ENCODE measurements at places on chromosomes 6 and 20.
A peak's percentile ranks its signal among the peaks of the same experiment; 100 is the strongest.

DNA sequence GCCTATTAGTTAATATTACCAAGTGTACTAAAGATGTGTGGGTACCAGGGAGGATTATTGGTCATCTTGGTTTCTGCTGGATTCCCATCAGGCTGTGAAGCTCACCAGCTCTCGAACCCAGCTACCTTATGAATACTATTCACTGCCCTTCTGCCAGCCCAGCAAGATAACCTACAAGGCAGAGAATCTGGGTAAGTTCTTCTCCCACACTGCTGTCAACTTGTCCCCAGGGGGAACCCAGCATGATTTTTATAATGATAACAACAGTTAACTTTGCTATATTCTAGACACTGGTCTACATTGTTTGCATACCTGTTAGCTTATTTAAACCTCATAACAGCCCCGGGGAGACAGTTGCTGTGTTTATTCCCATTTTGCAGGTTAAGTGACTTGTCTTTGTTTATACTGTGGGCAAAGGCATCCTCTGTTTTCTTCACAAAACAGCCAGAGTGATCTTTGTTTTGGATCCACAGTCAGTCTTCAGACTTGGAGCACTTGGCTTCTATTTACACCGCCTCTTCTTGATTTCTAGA lies 26.5 kb downstream of the TM9SF4 start:
- no peak for DNase-seq

DNA sequence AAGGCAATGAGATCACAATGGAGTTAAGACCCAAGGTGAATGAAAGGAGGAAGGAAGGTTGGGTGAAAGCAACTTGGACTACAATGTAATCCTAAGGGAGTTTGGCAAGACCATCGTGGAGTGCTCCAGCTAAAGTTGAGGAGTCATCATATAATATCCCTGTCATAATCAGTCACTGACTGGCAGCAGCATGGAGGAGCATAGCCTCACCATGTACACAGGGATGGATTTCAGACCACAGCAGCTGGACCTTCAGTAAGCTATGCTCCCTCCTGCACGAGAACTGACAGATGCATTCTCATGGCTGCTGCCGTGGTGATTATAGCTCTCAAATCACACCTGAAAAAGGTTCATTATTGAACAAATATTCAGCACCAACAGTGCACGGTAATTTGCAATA lies 43.0 kb downstream of the GOPC start:
- DNase-seq = no peak

- DNase-seq = no peak
Observed at GRCh38 chr20:31595654-31596411, 9.3 kb upstream of the ID1 start.

- no peak for DNase-seq
Observed at GRCh38 chr6:53029761-53030160, 34.7 kb upstream of the GSTA4 start.

DNA sequence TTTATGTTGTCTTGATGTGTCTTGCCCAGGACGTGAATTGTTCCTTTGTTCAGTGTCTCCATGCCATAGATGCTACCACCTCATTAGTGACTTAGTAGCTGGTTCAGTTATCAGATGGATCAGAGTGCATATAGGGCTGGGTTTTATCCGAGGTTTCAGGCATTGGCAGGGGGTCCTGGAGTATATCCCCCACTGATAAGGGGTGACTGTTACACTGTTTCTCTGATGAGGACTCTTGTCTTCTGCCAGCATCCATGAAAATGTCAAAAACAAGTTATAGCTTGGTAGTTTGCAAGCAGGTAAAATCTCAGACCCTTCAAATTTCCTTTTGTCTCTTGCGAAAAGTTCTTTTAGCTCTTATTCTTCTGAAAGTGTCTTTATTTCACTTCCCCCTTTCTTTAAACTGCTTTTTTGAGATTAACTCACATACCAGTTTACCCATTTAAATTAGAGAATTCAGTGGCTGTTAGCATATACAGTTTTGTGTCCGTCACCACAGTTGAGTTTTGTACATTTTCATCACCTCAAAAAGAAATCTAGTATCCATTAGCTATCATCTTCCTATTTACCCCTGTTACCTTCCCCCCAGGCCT lies 109.2 kb downstream of the CDYL start:
- DNase-seq = no peak

DNA sequence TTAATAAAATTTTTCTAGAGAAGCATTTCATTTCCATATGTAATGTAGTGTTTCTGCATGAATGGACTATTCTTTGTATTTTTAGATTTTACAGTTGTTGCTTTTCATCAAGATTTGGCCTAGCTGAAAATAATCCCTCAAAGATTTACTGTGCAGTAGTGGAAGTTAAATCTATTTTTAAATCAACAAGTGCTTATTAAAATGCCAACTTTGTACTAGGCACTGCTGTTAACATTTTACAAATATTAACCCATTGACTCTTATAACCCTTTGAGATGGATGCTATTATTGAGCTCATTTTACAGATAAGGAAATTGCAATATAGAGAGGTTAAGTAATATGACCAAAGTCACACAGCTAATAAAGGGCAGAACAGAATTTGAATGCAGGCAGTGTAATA lies 274.5 kb downstream of the NKAIN2 start:
- no peak for DNase-seq

GRCh38 chr6:21295506-21296240 lies 297.9 kb upstream of the SOX4 start:
- DNase-seq = no peak

DNA sequence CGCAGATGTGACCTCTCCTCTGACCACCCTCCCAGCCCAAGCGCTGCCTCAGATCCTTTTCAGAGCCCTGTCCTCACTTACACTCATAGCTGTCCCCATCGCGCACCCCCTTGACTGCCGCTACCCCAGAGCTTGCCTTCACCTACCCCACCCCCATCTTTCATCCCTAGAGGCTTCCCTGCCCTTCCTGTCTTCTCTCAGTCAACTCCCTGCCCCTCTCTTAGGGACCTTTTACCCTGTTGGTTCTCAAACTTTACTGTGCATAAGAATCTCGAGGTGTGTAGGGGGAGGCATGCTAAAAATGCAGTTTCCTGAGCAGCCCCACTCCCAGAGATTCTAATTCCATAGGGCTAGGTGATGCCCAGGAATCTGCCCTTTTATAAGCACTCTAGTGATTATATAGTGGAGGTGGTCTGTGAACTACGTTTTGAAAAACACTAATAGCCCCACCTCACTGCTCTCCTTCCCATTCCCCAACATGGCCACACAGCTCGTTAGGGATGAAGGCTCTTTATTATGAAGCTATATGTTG lies 725 bp downstream of the TM9SF4 start:
- DNase-seq = no peak

DNA sequence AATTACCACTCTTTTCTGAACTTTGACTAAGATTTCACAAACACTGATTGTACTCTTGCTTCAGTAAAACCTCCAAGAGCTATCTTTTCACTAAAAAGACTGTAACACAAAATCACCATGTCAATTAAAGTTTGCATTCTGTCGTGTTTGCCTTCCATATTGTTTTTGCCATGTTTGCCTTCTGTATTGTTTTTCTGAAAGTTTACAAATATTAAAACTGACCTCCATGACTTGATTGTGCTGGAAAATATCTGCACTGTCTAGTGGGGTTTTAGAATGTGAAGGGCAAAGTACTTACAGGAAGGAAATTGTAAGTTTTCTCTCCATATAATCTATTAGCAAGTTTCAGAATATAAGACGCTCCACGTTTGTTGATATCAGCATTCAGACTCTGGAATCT lies 3.4 kb downstream of the SERPINB1 start:
- no peak for DNase-seq

- DNase-seq = no peak
Observed at GRCh38 chr6:119322715-119323350, 26.7 kb downstream of the MAN1A1 start.

GRCh38 chr6:154757352-154758050 lies 24.3 kb downstream of the SCAF8 start:
- no peak for DNase-seq

GRCh38 chr6:82554666-82555065 lies 191.0 kb downstream of the TPBG start:
- DNase-seq = no peak

DNA sequence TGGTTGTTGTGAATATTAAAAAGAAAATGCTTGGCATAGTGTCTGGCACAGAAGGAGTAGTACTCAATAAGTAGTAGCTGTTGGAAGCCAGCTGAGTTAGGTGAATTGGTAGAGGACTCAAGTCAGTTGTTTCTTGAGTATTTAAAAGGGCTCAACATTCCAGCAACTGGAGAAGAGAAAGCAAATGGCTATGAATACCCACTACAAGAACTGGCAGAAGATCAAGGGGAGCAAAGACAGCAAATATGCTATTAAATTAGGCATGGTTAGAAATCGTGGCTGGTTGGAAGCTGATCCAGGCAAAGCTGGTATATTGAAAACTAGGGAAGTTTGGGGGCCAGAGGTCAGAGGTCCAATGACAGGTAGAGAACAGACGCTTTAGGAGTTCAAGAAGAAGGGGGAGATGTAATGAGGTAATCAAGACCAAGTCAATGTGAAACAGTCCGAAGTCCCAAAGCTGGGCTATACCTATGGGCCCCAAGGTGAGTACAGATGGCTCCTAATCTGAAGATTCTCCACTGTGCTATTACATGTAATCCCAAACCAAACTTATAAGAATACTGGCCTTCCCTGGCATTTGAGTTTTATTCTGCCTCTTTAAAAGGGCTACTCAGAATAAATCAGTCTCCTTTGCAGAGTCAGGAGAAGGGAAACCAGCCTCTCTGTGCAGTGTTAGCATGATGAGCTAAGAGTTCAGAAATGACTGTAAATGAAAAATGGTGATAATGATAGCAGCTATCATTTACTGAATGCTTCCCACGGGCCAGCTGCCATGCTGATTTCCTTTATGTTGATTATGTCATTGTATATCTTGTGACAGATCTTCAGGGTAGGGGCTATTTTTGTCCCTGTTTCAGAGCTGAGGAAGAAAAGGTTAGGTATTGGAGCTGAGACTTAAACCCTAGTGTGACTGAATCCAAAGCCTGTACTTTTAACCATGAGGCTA lies 122.3 kb downstream of the ANKS1A start:
- no peak for DNase-seq

GRCh38 chr6:111482188-111482958 lies 645 bp downstream of the REV3L start:
- peak; percentile 50 for DNase-seq

DNA sequence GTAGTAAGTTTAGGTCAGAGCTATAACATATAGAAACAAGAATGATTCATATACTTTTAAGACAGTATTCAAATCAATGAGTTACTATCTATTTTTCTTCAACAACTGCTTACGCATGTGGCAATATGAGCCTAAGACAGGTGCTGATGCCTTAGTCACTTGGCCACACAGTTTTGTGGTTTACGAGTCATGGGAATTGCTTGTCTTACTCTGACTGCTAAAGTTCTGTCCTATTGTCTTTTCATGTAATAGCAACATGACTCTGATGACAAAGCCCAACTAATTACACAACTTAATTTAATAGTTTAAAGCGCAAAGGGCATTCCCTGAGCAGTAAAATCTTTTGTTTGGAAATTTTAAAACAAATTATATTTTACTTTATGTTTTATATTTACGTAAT lies 159.3 kb upstream of the CENPW start:
- no peak for DNase-seq

- DNase-seq = no peak
Observed at GRCh38 chr20:10379761-10380160, 54.3 kb downstream of the MKKS start.

DNA sequence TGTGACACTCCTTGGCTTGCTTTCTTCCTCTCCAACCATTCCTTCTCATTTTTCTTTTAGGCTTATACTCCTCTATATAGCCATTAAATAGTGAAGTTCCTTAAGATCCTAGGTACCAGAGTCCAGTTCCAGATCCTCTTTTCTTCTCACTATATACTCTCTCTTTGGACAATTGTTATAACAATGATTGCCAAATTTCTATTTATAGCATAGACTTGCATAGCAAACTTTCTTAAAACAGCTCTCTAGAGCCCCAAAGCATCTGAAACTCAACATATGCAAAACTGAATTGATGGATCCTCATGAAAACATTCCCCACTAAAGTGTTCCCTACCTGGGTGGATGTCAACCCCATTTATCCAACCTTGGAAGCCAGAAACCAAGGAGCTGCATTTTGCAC lies 13.4 kb downstream of the PHIP start:
- DNase-seq = no peak

DNA sequence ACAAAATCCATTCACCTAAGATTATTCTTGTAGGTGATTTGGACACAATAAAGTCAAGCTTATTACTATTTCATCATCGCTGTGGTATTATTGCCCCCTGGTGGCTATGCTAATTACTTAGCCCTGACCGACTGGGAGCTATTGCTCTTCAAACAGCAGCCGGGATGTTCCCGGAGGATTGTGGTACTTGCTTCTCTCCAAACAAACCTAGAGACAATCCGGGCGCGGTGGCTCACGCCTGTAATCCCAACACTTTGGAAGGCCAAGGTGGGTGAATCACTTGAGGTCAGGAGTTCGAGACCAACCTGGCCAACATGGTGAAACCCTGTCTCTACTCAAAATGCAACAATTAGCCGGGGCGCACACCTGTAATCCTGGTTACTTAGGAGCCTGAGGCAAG lies 15.4 kb upstream of the STMND1 start:
- no peak for DNase-seq

Data from germinal center (tissue), 1 donor.